ENCODE measurements at places on chromosomes 2 and 18.

DNA sequence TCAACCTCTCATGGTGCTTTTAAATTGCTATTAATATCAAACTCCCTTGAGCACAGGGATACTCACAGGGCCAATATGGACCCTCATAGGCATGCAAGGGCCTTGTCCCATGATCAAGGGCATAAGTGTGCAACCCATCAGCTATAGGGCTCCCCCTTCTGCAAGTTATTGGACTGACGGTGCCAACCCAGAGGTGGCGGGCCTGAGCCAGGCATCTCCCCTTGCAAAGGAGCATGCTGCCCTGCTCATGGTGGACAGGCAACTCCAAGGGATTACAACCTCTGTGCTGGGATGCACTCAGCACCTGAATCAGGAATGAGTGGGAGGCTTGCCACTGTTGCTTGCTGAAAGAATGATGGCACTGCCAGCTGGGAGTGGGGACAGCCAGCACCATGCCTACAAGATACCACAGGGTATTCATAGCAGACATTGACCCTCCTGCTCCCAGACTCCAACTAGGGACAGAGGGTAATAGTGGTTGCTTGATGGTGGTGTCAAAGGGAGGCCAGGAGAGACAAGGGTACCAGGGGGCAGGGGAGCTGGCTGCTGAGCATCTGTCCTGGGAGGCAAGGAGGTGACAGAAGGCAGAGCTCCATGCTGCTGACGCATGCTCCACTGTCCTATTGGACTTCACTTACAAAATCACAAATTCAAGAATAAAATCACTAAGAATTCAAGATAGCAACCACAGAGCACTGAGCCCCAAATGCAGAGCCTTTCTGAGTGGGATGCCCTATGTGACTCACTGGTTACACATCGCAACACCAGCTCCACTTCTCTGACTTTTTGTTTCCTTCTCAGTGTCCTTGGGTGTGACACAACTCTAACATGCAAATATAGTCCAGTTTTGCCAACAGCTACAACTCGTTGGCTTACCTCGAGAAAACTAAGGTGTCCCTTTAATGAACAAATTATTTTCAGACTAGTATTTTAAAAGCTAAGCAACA lies 157.1 kb upstream of the CCDC150 start:
- DNase-seq, result peak; percentile 51

DNA sequence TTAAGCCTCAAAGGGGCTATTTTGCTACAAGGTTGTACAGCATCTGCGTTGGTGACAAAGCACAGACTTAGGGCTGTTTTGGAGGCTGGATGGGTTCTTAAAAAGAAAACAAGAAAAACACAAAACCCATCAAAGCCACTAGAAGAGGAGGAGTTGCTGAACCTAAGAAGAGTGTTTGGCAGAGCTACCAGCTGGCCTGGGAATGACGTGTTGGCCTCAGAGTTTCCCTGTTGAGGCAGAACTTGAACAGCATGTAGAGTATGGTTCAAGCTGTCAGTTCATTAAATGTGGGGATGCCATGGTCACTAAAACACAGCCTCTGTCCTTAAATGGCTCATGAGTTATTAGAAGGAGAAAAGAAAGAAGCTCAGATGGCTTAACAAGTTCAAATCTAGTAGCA lies 162.5 kb downstream of the TTC32 start:
- no peak for DNase-seq

- DNase-seq, result peak; percentile 71
Observed at GRCh38 chr2:33321876-33322483, 154.5 kb upstream of the RASGRP3 start.

GRCh38 chr2:36965751-36966369 lies 476 bp downstream of the STRN start:
- peak; percentile 9 for DNase-seq

DNA sequence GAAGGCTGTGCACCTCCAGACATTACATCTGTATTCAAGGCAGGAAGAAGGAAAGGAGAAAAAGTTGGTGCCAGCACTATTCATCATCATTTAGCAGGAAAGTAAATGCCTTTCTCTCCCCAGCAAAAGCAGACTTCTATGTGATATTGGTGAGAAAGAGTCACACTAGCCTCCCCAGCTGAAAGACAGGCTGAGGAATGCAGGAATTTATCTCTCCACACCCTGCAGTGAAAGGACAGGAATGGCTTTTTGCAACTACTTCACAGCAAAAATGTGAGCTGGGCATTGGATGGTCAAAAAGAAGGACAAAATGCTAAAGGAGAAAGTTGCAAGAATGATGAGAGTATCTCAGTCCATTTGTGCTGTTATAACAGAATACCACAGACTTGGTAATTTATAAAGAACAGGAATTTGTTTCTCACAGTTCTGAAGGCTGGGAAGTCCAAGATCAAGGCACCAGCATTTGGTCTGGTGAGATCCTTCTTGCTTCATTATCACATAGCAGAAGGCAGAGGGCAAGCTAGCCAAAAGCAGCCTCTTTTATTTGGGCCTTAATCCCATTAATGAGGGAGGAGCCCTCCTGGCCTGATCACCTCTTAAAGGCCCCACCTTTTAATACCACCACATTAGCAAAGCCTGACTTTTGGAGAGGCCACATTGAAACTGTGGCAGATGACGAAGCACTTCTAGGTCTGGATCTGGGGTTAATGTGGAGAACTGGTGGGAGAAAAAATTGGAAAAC lies 388.1 kb upstream of the SLC14A2 start:
- DNase-seq, result peak; percentile 40

DNA sequence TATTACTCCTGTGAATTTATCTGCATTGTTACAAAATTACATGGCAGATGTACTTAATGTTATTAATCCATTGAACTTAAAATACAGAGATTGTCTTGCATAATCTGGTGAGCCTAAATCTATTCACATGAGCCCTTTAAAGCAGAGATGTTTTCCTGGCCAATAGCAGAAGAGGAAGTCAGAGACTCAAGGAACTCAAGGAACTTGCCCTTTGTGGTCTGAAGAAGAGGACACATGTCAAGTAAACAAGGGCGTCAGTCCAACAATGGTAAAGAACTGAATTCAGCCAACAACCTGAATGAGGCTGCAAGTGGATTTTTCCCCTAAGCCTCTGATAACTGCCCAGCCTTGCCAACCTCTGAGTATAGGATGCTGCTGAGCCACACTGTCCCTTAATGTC lies 356.3 kb upstream of the PKDCC start:
- DNase-seq, result no peak

GRCh38 chr2:17813010-17813741 lies 3.1 kb upstream of the MSGN1 start:
- peak; percentile 63 for DNase-seq

- no peak for DNase-seq
Observed at GRCh38 chr2:220011859-220012258, 384.4 kb downstream of the SLC4A3 start.

All from fibroblast of skin of right biceps (primary cell).